SHP77 (cell line): ENCODE measurements at places on chromosomes 16 and 17.
A peak's percentile ranks its signal among the peaks of the same experiment; 100 is the strongest.

GRCh38 chr16:46718214-46718613, 28.8 kb downstream of the ORC6 start:
- DNase-seq = peak; percentile 26

DNA sequence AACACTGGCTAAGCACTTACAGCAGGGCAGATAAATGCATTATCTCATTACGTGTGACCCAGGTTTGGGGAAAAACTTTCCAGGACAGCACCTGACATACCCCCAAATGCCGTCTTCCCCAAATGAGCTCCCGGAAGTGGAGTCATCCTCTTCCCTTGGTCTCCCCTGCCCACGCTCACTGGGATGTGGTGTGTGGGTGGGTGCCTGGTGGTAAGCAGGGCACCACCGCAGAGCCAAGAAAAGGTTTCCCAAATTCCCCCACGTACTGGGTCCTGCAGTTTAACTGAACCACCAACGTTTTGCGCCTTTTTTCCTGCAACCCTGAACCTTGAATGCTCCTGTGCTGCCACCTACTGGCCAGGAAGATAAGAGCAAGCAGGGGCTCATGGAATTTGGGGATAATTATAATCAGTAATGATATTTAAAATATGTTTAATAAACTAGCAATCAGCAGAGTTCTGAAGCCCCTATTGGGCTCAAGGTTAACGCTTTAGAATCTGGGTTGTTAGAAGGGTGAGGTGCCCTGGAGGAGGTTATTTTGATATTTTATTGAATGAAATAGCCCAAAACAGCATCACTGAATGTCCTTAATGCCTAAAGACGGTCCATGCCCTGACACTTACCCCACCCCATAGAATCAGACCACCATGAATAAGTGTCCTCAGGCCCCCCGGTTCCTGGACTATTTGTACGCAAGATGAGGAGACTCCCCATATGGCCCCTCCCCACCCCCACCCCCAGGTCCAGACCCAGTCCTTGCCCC, 8.0 kb downstream of the SPPL2C start:
- peak; percentile 60 for DNase-seq

DNA sequence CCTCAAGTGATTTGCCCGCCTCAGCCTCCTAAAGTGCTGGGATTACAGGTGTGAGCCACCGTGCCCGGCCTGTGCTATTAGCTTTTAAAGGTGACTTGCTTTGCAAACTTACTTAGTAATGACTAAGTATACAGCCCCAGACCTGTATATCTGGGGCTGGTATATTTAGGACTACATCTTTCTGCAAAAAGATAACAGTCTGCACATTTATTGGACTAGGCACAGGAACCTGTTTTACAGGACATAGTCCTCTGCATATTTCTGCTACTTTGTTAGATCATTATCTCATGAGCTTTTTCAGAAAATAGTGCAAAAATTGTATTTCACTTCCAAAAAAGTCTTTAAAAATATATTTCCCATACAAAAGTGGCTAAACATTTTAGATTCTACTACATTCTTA, 1.3 kb downstream of the KRT24 start:
- DNase-seq = no peak

DNA sequence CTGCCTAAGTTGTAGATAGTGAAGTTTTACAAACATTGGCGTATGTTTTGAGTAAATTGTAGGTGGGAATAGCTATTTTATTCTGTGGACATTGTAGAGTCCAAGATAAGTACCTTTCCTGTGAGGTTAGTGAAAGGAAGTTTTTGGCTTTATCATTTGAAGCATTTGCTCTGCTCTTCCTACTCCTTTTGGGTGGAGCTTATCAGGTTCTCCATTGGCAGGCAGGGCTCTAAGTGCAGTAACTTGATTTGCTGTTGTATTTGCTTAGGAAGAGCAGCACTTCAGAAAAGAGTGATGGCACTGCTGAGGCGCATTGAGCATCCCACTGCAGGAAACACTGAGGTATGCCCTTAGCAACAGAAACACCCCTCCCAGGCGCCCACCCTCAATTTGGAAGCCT, 70.1 kb downstream of the OMG start:
- no peak for DNase-seq

GRCh38 chr17:15918261-15918660, 26.7 kb upstream of the ADORA2B start:
- DNase-seq = no peak

GRCh38 chr16:52581530-52581929, 34.6 kb upstream of the TOX3 start:
- no peak for DNase-seq

GRCh38 chr17:82863941-82864712, 24.3 kb upstream of the ZNF750 start:
- peak; percentile 45 for DNase-seq

- DNase-seq = no peak
Measured at GRCh38 chr17:57982452-57983170, 5.4 kb downstream of the VEZF1 start.

GRCh38 chr17:72788950-72789585, 303.4 kb downstream of the SLC39A11 start:
- DNase-seq = no peak

- no peak for DNase-seq
Measured at GRCh38 chr16:1420111-1420539, 422 bp downstream of the UQCC4 start.

- DNase-seq = no peak
Measured at GRCh38 chr16:49542391-49542891, 168.8 kb downstream of the C16orf78 start.

GRCh38 chr17:6985266-6985665, 10.6 kb upstream of the ALOX12 start:
- DNase-seq = no peak
